ENCODE measurements at places on chromosomes 4 and X.

DNA sequence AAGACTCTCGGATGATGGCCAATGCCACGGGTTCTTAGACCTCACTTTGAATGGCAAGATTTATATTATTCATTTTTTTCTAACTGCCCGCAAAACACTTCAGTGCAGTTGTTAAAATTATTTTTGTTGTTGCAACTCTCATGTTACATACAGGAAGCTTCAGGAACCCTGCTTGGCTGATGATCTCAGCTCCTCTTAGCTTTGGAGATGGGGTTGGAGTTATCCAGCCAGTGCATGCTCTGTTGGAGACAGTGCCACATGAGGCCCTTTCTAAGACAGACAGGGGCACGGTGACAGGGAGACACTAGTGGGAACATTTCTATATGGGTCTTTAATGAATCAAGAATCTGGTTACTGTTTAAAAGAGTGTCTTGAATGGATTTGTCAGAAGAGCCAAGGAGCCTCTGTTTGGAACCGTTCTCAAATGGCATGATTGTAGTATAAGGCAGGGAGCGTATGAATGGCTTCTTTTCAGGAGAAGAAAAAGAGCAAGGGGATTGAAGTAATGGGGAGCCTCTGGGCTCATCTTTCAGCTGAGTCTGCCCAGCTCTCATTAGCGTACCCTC lies 61.9 kb upstream of the ENPP6 start:
- no peak for DNase-seq

DNA sequence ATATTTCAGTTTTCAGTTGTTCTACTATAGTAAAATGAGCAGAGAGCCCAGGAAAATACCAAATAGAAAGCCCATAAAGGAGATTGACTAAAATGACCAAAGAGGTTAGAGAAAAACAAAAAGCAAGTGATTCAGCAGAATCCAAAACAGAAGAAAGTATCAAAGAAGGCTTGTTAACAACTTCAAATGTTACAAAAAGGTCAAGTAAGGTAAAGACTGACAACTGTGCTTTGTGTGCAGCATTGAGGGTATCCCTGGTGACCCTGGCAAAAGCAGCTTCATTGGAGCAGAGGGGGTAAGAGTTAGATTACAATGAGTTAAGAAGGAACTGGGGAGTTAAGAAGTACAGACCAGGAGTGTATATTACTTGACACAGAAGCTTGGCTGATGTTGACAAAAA lies 317.9 kb downstream of the OPHN1 start:
- DNase-seq, result no peak

- no peak for DNase-seq
Observed at GRCh38 chr4:166017804-166018203, 144.8 kb downstream of the TLL1 start.

DNA sequence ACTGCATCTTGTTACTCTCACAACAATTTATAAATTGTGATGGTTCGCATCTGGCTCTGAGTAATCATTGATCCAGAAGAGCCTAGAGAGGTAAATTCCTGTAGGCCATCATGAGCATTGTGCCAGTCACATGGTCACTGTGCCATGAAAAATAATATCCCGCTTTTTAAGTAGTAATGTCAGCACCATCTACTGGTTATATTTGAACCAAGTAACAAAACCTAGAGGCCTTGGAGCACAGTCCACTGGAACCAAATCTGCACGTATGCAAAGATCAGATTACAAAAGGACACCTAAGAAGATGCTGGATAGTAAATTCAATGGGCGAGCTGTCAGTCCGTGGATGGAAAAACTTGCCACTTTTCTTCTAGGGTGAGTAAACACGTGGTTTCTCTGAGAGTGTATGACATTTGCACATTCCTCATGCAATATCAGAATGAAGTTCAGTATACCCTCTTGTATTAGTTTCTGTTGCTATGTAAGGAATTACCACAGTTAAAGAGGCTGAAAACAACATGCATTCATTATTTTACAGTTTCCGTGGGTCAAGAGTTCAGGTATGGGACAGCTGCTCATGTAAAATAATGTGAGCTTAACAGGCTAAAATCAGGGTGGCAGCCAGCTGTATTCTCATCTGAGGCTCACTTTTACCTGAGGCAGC lies 26.8 kb downstream of the FAM114A1 start:
- no peak for DNase-seq

All from activated naive CD4-positive, alpha-beta T cell treated with anti-CD3 and anti-CD28 coated beads, Interleukin-2, amount 10 ng/mL, durations not matched to agents 7 days and 5 days (primary cell).